ENCODE measurements at places on chromosomes 6 and 20.

GRCh38 chr6:3919849-3920248, 70.7 kb downstream of the FAM50B start:
- no peak for DNase-seq

DNA sequence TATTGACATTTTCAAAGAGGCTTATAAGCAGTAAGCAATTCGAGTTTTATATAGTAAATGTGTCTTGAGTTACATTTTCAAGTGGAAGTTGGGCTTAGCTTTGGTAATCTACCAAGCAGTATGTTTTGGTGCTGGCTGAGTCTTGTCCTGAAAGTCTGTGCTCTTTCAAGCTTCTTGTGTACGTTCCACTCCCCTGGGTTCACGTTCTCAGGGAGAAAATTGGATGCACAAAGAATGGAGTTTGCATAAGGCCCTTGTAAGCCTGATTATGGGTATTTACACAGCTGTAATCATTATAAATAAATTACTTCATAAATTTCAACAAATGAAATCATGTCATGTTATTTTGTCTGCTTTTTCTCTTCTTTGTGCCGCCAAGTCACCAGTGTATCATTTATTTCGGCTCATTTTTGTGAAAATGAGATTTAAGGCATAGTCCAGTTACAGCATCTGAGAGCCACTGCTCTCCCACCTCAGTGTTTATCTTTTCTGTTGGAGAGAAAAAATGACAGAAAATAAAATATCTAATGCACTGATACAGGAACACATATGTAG, 262.5 kb downstream of the BTBD3 start:
- no peak for DNase-seq

GRCh38 chr6:154360476-154360875, 3.9 kb upstream of the IPCEF1 start:
- no peak for DNase-seq

DNA sequence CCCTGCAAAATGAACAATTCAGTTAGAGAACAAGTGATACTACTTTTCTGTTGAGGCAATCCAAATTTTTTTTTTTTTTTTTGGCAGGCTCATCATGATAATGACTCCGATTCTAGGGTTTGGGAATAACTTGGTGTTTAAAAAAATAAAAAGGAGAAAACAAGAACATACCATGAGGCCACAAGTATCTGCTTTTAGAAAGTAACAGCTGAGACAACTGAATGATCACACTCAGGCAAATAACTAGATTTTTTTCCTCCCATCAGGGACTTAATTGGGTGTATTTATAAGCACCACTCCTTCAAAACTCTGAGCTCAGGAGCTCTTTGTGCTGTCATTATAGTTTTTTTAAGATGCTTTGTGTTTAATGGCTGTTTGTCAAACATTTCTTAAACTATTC, 29.6 kb downstream of the PAK5 start:
- no peak for DNase-seq

DNA sequence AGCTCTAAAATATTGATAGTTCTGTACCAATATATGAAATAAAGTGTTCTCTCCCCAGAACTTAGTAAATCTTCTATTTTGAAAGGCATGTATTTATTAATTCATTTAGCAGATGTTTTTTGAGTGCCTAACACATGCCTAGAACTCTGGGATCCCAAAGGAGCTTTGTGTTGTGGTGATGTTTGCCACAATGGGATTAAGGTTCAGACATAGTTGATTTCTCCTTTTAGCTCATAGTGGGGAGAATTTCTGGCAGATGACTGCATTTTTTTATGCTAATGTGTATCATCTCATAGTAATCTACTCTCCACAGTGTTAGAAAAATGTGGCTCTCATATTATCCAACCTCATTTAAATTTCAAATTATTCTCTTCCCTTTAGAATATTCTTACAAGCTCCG, 21.7 kb downstream of the MYB start:
- DNase-seq, result no peak

DNA sequence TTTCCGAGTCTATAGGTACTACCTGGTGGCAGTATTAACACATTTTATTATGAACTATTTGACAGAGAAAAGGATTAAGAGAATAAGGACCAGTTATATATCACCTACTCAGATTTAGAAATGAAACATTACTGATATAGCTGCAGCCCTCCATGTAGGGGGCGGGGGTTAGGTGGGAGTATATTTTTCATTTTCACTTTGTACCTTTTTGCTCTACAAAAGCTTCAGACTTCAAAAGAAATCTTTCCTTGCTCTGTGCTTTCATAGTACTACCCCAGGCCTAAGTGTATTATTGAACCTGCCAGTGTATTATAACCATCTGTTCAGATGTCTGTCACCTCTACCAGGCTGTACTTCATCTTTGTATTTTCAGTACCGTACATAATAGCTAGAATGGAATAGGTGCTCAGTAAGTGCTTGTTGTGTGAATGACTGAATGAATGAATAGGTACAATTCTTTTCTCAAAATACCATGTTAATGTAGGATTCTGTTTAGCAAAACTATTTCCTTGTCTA, 43.0 kb downstream of the CDKAL1 start:
- no peak for DNase-seq

- DNase-seq, result no peak
Observed at GRCh38 chr20:59359906-59360725, 59.7 kb downstream of the EDN3 start.

DNA sequence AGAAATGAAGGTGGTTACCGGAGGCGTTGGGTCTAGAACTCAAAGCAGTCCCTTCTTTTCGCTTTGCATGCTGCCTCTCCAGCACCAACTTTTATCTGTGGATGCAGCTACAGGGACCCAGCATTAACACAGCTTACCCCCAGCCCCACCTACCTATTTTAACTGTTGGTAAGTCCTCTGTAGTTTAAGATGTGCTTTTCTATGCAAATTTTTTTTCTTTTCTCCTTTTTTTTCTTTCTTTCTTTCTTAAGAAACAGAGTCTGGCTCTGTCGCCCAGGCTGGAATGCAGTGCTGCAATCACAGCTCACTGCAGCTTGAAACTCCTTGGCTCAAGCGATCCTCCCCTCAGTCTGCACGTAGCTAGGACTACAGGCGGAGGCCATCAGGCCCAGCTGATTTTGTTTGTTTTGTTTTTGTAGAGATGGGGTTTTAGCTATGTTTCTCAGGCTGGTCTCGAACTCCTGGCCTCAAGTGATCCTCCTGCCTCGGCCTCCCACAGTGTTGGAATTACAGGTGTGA, 6.5 kb upstream of the USP45 start:
- no peak for DNase-seq

DNA sequence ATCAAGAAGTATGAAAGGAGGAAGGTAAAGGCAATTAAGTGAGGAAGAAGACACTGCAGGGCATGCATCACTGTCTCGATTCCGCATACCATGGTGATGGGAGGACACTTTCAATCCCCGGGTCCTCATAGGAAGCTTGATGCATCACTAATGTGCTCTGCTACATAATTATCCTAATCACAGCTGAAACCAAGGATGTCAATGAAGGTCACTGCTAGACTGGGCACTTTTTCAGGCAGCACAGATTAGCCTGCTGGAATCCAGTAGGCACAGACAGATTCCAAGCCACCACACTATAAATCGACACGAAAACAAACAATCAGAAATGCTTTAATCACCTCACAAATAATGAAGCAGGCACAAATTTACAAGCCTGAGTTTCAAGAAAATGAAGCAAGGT, 206.7 kb downstream of the KIF16B start:
- DNase-seq, result no peak

- no peak for DNase-seq
Observed at GRCh38 chr20:32638848-32639247, 34.9 kb downstream of the C20orf203 start.

- no peak for DNase-seq
Observed at GRCh38 chr20:21365771-21366170, 31.6 kb downstream of the NKX2-4 start.

- DNase-seq, result no peak
Observed at GRCh38 chr20:32965581-32966373, 38.5 kb downstream of the SUN5 start.

DNA sequence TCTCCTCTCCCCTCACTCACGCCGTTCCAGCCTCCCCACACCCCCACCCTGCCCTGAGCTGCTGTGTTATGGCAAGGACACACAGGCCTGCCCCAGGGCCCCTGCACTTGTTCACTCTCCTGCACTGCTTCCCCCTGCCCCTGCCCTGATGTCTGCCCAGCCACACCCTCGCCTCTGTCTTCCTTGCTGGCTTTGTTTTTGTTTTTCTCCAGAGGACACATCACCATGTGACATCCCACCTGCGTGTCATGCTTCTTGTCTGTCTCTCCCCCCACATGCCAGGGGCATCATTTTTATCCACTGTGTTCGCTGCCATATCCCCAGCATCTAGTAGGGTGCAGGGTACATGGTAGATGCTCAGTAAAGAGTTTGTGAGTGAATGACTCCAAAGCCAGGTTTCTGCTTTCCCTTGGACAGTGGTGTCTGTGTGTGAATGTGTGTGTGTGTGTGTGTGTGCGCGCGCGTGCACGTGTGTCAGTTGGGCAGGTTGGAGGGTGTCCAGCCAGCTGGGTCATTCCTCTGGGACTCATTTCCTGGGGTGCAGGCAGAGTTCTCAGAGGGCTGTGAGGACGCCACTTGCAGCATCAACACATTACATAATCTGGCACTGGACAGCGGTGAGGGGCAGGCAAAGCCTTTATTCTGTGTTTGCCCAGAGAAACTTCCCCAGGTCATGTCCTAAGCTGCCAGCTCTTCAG, 60.6 kb downstream of the STK35 start:
- no peak for DNase-seq

DNA sequence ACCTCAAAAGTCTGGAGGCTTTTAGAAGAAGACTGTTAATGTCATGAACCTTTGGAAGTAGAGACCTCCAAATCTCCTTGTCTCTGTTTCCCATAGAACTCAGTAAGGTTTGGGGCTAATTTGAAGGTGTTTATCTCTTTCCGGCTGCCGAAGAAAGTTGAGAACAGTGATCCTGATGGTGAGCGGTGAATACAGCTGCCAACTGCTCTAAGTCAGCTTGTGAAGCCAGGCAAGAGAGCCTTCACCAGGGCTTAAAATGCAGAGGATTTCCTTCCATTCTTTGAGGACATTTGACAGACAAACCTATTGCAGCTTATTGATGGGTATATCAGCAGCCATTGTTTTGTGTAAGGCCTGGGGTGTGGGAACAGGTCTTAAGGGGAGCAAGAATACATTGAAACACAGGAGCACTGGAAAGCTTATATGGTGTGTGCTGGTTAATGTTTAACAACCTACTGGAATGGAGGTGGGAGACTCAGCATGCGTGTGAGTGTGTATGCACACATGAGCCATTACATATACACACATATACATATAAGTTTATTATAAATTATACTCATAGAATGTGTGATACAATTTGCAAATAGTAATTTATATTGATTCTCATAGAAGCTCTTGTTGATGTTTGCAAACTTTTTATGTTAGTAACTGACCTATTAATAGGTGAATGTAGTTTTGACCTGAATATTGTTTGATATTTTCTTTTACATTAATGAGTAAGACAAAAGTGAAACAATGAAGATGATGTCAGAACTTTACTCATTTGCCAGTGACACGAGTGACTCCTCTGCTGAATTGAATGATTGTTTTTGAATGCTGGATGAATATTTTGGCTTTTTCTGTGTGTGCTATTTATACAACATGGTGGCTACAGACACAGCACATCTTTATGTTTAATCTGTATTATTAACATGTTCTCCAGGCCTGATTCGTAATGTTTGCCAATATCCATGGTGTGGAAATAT, 18.1 kb downstream of the PLEKHG1 start:
- no peak for DNase-seq
